NCI-H1417 treated with DMSO at 0.1 percent for 48 hours (cell line): ENCODE measurements at places on chromosomes 3 and 15.

DNA sequence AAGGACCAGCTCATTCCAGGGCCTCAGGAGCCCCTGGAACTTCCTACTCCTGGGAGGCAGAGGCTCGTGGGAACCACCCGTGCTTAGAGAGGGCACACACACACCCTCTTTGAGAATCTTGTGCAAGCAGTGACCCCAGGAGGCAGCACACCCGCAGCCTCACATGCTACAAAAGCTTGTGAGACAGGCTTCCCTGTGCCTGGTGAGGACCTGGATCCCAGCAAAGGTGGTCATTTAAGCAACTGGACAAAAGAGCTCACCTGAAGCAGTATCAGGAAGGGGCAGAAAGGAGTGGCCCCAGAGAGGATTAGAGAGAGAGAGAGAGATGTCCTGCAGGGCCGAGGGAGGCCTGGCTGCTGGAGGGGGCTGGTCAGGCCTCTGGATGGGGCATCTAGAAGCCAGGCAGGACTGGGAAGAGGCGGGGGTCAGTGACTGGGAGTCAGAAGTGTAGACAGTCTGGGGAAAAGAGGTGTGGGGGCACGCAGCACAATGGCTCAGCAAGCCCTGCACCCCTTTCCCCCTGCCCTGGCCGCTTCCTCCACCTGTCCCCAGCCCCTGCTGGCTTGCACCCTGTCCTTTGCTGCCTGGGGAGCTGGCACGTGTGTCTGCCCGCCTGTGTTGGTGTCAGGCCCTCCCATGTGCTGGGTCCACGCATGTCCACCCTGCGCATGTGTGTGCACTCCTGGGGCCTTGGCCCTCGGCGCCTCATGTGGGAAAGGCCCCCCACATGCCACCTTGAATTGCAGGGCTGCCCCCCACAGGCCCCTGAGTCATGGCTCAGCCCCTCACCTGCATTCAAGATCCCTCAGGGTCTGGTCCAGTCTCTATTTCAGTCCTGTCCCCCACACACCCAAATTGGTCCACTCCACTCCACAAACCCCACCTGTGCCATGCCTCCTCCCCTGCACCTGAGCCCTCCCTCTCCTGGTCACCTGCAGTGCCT, 36.9 kb downstream of the TSPAN3 start:
- no peak for DNase-seq

- no peak for DNase-seq
These were observed 128.4 kb upstream of the GMNC start for GRCh38 chr3:190990898-190991297.

DNA sequence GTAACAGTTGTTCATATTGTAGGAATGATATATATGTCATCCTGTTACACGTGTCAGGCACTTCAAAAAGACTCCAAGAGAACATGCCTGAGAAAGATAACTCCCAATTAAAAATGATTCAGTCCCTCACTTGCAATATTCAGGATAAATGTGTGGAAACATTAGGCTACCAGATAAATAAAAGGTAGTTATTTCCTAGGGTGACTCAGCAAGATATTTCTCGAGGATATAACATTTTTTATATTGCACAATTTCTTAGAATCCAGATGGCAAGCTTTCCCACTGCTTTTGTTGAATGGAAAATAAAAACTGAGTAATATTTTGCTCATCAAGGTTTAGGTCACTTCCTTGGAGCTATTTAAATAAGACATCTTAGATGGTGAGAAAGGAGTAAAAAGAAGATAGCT, 181.4 kb downstream of the GAP43 start:
- DNase-seq: no peak

DNA sequence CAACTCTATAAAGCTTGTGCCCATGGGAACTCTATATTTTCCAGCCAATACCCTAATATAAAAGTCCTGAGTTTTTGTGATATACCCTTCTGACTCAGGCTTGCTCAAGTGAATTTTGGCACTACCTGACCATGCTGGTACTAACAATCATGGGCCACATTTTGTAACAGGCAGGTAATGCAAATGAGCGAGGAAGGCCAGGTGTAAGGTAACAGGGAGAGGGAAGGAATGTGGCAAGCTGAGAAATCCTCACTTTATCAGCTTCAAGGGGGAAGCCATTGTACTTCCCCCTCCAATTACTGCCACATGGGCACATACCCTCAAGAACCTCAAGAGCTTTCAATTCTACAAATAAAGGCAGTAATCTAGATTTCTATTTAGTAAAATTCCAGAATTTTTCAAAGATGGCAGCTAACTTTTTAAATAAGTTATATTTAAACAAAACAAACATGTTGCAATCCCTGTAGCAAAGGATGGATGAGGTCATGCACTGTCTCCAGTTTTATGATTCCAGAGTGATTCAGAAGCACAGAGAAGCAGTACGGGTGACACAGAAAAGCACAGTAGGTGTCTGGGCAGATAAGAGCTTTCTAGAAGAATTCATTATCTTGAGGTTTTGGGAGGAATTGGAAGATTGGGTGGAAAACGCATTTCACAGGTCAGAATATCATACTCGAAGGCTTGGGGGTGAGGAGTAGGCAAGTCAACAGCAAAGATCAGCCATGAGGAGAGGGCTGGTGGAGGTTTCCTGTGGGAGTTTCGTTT, 87.6 kb downstream of the FOXP1 start:
- DNase-seq: no peak

DNA sequence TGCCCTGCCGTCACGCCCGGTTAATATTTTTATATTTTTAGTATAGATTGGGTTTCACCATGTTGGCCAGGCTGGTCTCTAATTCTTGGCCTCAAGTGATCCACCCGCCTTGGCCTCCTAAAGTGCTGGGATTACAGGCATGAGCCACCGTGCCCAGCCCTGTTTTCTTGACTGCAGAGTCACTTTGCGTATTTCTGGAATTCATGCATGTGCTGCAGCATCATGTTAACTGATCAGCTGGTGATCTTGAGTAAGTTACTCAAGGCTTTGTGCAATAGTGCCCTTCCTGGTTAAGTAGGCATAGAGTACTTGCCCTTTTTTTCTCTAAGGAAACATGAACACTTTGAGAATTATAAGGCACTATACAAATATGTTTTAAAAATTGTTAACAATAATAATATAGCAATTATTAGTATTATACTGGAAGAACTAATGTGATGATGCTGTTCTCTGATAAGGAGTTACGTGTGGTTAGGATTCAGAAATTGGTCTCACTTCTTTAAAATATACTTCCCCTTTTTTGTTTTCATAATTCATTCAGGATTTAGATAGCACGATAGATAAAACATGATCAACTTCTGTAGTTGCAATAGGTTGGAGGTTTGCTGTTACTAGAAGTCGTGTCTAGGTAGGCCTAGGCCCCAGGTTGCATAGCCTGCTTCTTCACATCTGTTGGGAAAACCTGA, 33.6 kb downstream of the GPR171 start:
- DNase-seq: no peak

GRCh38 chr3:4724051-4724629, 231.0 kb downstream of the ITPR1 start:
- DNase-seq: no peak

- no peak for DNase-seq
These were observed 23.6 kb downstream of the CRTC3 start for GRCh38 chr15:90553248-90553745.

- DNase-seq: no peak
These were observed 37.2 kb downstream of the DET1 start for GRCh38 chr15:88509321-88509720.

DNA sequence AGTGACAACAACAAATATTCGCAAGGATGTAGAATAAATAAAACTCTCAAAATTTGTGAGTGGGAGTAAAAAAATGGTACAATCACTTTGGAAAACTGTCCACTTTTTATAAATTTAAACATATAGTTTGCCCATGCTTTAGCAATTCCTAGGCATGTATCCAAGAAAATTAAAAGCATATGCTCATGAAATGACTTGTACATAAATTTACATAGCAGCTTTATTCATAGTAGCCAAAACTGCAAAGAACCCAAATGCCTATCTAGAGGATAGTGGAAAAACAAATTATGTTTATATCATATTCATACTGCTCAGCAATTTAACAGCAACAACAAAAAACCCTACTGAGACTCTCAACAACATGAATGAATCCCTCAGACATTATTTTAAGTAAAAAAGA, 363.6 kb upstream of the CCDC54 start:
- no peak for DNase-seq

GRCh38 chr3:156150434-156151066, 30.2 kb downstream of the KCNAB1 start:
- peak; percentile 33 for DNase-seq

DNA sequence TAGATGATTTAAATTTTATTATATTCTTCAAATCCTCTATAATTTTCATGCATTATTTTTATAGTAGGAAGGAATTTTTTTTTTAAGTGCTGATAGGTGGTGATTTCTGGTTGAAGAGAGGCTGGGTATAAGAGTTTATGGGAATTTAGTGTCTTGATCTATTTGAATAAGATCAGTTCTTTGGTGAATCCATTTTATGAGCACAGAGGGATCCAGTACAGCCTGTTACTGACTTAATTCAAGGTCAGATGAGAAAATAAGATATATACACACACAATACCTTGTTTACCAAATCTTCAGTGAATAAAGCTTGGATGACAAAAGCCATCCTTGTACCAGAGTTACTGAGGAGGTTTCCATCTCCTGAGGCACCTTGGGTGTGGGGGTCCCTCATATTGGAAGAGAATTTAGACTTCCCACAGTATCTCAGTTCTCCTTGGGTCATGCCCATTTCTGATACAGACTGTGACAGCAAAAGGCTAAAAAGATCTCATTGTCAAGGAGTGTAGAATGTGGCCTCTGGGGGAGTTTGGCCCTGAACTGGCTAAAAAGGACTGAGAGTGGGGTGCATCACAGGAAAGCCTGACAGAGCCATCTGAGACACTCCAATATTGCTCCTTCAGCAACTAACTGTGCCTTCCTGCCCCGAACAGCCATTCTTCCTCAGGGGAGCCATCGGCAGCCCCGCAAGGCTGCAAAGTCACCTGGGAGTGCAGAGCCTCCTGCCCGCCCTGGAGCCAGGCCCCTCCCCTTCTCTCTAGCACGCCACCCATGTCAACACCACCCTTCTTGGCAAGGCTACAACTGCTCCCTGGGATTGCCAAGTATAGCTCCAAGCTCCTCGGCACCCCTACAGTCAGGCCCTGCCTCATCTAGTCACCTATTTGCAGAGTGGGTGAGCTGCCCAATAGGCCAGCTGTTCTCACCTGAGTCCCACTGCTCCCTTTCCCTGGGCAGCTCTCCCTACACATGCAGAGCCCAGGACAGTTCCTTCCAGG, 43.1 kb upstream of the HACD2 start:
- no peak for DNase-seq

DNA sequence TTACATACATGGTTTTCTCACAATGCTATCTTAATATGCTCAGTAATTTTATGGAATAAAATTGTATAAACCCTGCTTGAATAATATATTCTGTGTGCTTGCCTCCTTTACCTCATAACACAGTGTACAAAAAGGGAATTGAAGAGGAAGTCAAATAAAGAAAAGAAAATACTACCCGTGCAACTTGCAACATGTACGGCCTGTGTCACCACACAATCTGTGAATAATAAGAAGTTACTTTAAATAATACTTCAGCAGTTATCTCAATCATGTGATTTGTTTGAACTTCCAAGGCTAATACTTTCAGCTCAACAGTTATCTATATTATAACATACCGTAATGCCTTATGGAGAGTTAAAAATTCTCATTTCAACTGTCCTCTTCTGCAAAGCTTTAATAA, 58.1 kb upstream of the SATB1 start:
- no peak for DNase-seq

DNA sequence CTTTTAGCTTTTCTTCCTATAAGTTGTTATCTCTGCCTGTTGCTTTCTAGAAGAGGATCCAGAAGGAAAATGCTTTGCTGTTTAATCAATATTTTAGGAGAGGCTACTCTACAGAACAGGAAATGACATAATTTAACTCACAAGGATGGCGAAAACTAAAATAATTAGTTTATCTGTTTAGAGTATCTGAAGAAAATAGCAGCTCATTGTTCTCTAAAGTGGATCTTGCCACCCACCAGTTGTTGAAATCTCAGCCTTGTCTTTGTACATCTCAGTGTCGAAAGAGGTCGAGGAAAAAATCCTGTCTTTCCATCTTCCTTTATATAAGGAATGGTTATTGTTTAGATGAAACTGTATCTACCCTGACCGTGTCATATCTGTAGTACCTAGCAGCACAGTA, 126.6 kb downstream of the ZNF609 start:
- no peak for DNase-seq

DNA sequence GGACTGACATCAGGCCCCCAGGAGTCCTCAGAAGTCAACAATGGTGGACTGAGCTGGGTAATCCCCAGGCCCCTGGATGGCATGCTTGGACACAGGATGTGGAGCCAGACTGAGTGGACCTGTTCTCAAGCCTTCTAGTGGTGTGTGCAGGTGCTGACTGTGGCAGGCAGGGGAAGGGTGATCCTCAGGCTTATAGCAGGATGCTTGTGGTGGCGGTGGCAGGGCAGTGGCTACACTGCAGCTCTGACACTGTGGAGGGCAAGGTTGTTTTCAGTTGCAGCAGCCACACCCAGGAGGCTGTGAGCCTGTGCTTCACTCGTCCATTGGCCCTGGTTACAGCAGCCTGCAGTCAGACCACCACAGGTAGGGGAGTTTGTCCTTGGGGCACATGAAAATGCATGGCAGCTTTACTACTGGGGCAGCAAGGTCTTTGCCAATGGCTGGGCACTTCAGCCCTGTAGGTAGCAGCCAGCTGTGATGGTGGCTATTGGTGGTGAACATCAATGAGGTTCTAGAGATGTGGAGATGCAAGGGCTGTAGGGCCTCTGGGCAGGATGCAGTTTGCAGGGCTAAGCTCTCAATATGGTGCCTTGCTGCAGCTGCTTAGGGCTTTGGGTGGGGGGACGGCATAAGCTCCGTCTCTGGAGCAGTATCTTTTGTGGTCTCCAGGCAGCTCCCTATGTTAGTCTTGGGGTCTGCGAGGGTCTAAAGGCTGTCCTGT, 17.5 kb upstream of the MYO5A start:
- DNase-seq: no peak

GRCh38 chr3:151345859-151346258, 16.5 kb upstream of the P2RY13 start:
- no peak for DNase-seq

- DNase-seq: no peak
These were observed 243.4 kb downstream of the DTWD1 start for GRCh38 chr15:49864251-49864650.

DNA sequence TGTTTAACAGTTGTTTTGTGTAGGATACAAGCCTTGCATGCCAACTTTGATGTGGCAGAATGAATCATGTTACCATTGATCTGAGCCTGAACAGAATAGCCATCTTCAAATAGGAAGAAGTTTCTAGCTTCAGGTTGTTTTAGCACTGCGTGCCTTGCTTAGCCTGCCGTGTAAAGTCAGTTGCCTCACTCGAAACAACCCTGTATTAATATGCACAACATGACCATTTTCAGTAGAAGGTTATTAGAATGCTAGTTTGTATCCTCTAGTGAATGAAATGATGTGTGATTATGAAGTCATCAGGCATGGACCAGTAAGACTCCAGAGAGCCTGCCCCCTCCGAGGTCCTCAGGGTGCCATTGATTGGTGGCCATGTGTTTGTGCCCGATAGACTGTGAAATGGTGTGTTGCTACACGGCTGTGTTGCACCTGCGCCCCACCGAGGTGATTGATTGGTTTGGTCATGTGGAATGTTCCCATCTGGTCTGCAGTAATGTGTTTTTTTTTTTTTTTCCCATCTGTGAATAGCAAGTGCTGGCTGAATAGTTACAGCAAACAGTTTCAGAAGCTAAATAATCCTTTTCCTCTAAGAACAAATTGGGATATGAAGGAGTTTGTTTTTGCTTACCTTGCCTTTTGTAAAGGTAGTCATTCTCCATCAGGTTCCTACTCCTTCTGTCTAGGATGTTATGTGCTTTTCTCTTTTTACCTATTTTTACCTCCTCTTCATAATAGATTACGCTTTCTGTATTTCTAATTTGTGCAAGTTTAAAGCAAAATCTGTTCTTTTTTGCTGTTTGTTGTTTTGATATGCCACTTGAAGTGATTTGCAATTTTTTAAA, 214.9 kb downstream of the TCF12 start:
- DNase-seq: peak; percentile 73
